Activated T-helper 9 cell treated with anti-CD3 and anti-CD28 coated beads, Interleukin-2, amount 50 U/mL, for 16 hours (primary cell): ENCODE measurements at places on chromosomes 4 and X.

DNA sequence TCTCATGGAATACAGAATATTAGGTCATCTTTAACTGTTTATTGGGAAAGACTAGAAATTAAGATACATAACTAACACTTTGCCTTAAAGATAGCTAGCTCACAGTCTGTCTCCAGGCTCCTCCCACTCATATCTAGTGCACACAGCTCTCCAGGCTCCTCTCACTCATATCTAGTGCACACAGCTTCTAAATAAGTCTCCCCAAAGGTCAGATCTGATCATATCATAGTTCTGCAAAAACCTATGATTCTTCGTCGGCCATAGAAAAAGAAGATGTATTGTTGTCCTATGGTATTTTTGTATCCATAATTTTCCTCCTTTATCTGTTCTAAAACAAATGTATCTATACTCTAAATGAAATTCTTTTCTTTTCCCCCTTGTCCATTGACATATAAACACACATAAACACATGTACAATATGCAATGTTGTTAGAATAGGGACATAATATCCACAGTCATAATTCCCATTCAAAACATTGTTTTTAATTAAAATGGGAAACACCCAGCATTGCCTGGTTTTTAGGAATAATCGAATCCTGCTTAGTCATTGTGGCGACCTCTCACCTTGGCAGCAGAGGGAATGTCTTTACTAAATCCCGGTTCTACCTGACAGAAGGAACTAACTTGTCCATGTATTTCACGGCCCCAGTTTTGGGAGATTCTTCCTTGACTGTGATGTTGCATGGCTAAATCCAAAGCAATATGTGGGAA, 1282.0 kb downstream of the PCDH7 start:
- DNase-seq = no peak

- DNase-seq = no peak
Measured at GRCh38 chr4:3070709-3071500, 3.4 kb downstream of the HTT-AS start.

GRCh38 chr4:135204311-135204710, 1002.7 kb upstream of the PABPC4L start:
- DNase-seq = no peak

- no peak for DNase-seq
Measured at GRCh38 chr4:181018913-181019312, 1224.3 kb upstream of the TENM3 start.

DNA sequence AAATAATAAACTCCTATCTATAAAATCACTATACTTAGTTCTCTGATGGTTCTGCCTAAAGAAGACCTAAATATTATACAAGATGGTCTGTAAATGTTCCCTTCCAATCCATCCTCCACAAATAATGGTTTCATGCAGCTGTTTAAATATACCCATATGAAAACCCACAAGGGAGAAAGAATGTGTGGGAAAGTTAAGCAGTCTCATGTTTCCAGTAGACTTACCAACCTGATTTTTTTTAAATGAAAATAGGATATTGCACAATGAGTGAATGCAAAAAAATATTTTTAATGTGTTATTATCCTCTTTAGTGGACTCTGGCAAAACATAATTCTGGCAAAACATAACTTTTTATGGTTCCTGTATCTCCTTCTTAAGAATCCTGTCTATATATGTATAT, 23.3 kb downstream of the CAMK2D start:
- no peak for DNase-seq

DNA sequence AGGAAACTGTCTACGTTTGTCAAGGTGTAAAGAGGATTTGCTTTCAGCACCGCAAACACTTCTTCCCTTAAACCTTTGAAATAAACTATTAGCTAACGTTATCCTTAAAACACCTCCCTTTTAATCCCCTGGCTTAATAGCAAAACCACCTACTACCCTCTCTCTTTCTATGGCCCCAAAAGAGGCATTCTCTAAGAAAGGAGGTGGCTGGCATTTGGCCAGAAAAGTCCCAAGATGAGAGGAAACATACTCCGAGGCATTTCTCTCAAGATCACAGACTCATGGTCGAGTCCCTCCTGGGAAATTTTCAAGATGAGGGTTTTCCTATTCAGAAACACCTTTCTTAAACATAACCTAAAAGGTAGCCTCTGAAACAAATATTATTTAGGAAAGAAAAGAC, 60.6 kb upstream of the VCX3B start:
- no peak for DNase-seq
